ENCODE measurements at places on chromosomes 3 and 15. TPM values are rescaled to one million over a fixed set of nuclear protein-coding genes. Genes with fewer than 3 reads are reported as not detected.

Gene ADAM10
- total RNA-seq = 144 TPM

Gene KCNMB2
- 2.1 TPM for total RNA-seq

Gene FAM81A
- 0.12 TPM for total RNA-seq

Gene PP2D1
- total RNA-seq = not detected

Gene ROPN1
- not detected for total RNA-seq

Gene LIPH
- total RNA-seq = not detected

Gene BTLA
- total RNA-seq = not detected

Gene PLSCR5
- total RNA-seq = not detected

Gene ERC2
- total RNA-seq = 0.32 TPM

Gene APOD
- total RNA-seq = 12.0 TPM

Gene CAPN7
- 60.7 TPM for total RNA-seq

Gene SLC15A2
- 0.32 TPM for total RNA-seq

Gene FOXL2NB
- total RNA-seq = 10.4 TPM

Gene CHRNA5
- total RNA-seq = 1.3 TPM

Gene NRROS
- 0.12 TPM for total RNA-seq

Gene DVL3
- 38.9 TPM for total RNA-seq

Gene ATP13A3
- 260 TPM for total RNA-seq

Gene PYGO1
- total RNA-seq = 15.9 TPM

Gene GPR160
- total RNA-seq = 0.36 TPM

Gene CSK
- total RNA-seq = 26.4 TPM

Gene POPDC2
- total RNA-seq = 0.61 TPM

Gene WDR49
- 0.49 TPM for total RNA-seq

Gene TM4SF1
- 1.3 TPM for total RNA-seq

Gene A4GNT
- total RNA-seq = not detected

Gene PSMD2
- 213 TPM for total RNA-seq

Gene FHIT
- total RNA-seq = 1.3 TPM

Gene RBP2
- total RNA-seq = not detected

Gene GJD2
- 0.12 TPM for total RNA-seq

Gene GOLGA6L1
- total RNA-seq = not detected

Gene SERPINI2
- total RNA-seq = not detected

Gene SETD5
- total RNA-seq = 171 TPM

Gene PLAAT1
- not detected for total RNA-seq

Gene SPESP1
- 5.0 TPM for total RNA-seq

Gene SPRED1
- total RNA-seq = 106 TPM

Gene GALNT15
- total RNA-seq = 9.4 TPM

Gene DUOX1
- total RNA-seq = 1.5 TPM

Gene ZCWPW2
- 0.65 TPM for total RNA-seq

Gene RTP1
- total RNA-seq = not detected

Measured in hair follicle dermal papilla cell (primary cell).